NCI-H2171 (cell line): ENCODE measurements at places on chromosomes 5 and 9.
A peak's percentile ranks its signal among the peaks of the same experiment; 100 is the strongest.

- DNase-seq, result no peak
Measured at GRCh38 chr5:95406426-95407090, 15.4 kb downstream of the FAM81B start.

GRCh38 chr5:133870661-133871060, 97.8 kb downstream of the C5orf15 start:
- DNase-seq, result no peak

GRCh38 chr9:133794016-133794760, 56.0 kb upstream of the SARDH start:
- peak; percentile 32 for DNase-seq

DNA sequence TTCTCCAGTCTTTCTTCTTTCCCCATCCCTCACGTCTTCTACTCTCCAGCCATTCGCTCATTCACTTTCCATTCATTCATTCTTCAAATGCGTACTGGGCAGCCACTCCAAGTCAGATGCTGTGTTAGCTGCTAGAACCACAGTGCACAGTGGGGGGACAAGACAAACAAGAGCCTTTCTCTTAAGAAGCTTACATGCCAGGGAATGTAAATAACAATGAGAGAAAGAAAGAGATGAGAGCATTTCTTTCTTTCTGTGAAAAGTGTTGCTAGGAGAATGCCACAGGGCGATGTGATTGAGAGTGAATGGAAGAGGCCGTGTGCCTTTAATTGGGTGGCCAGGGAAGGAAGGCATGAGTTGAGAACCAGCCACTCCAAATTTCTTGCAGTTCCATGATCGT, 46.3 kb upstream of the SMIM23 start:
- DNase-seq, result no peak

DNA sequence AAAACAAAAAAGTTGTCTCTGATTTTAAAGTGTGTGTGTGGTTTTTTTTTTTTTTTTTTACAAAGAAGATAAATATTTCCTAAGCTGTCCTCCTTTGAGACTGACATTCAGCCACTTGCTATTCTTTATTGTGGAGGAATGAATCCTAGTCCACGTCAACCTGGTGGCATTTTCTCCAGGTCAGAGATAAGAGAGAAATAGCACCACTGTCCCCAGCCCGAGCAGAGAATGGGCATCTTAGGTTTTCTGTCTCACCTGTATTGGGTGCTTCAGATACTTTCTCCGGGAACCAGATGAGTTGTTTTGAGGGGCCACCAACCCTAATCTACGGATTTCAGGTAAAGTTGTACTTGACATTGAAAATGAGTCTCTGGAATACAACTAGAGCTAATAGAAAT, 1.4 kb downstream of the ITGA2 start:
- DNase-seq, result no peak

DNA sequence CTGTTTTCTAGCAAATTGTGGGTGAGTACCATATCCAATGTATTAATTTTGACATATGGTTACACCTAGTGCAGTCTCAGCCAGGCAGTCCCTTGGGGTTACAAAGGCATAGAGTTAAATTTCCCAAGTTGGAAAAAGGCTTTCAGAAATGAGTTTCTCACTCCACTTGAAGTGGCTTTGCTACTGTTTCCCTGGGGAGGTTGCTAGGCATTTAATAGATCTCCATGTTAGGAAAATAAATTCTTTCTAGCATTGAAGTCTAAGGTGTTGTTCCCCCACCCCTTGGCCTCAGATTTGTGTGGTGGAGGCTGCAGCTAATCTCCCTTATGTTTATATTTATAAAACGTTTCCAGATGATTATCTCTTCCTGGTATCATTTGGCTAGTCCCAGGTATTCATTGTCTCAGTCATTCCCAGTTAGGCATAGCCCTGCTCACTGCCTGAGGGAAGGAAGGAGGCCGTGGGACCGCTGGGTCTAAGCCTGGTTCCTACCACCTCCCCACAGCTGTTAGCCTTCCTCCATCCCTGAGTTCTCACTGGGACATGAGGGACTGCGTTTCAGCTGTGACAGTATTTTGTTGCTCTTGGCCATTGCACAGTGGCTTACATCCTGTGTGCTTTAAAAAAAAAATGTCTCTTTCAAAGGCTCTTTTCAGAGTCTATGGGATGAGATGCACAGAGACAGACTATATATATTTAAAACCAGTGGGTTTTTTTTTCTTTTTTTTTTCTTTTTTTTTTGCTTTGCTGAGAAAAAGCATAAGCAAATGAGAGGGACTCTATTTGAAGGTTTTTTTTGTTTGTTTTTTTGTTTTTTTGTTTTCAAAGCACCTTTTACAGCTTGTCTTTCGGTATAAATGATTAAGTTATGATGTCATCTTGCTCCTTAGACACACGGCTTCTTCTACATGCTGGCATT, 121.5 kb downstream of the MAST4 start:
- DNase-seq, result peak; percentile 84

GRCh38 chr5:174188295-174188694, 142.8 kb downstream of the NSG2 start:
- no peak for DNase-seq

GRCh38 chr9:95438561-95439357, 78.0 kb downstream of the PTCH1 start:
- DNase-seq, result no peak

- no peak for DNase-seq
Measured at GRCh38 chr5:104265531-104266140, 703.0 kb upstream of the NUDT12 start.

DNA sequence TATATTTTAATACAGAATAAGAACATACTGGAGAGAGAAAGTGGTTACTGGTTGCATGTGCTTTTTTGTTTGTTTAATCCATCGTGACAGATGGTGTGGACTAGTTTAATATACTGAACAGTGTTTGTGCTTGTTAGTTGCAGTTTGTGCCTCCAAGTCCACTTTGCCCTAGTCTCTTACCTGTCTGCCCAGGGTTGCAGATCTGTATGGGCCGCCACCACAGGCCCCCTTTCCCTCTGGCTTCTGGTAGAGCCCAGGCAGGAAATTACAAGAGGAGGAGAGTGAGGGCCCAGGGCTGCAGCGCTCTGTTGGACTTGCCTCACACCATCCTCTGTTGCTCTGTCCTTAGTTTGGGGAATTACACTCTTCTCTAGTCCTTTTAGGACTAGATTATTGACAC, 166.4 kb downstream of the KDM4C start:
- DNase-seq, result no peak

- no peak for DNase-seq
Measured at GRCh38 chr9:133852431-133852830, 114.3 kb upstream of the SARDH start.

- DNase-seq, result no peak
Measured at GRCh38 chr5:74655716-74656115, 15.2 kb upstream of the ENC1 start.

GRCh38 chr9:7560669-7561305, 238.8 kb downstream of the DMAC1 start:
- DNase-seq, result no peak

- peak; percentile 37 for DNase-seq
Measured at GRCh38 chr5:66828548-66829357, 232.6 kb downstream of the MAST4 start.

DNA sequence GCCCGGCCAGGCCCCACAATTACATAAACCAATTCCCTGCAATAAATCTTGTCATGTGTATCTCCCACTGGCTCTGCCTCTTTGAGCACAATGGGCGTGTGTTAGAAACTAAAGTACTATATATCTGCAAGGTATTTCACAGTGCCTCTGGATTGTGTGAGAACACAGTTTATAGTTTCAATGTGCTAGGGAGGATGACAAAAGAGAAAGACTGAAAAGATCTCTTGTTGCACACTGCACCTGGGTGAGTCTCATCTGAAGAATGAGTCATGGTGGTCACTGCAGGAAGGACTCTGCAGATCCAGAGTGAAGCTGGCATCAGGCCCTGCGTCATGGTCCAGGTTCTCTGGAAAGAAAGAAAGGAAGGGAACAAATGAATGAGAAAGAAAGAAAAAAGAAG, 20.7 kb upstream of the CTSV start:
- no peak for DNase-seq
